ENCODE measurements at places on chromosomes 7 and 10. TPM values are rescaled to one million over a fixed set of nuclear protein-coding genes. Genes with fewer than 3 reads are reported as not detected.

Gene SPAM1
- not detected for total RNA-seq

Gene CTBP2
- 48.5 TPM for total RNA-seq

Gene UNC5B
- total RNA-seq: 22.0 TPM

Gene SPDYE16
- not detected for total RNA-seq

Gene COL17A1
- total RNA-seq: 0.74 TPM

Gene RHEB
- 47.6 TPM for total RNA-seq

Gene GBX1
- not detected for total RNA-seq

Gene PDGFA
- total RNA-seq: 24.0 TPM

Gene AHR
- total RNA-seq: 97.4 TPM

Gene CYP3A7
- total RNA-seq: 0.14 TPM

Gene MYOF
- 218 TPM for total RNA-seq

Gene GDF10
- 1.2 TPM for total RNA-seq

Gene GTF2IRD2
- 10.7 TPM for total RNA-seq

Gene METTL2B
- total RNA-seq: 30.9 TPM

Gene PRXL2A
- 4.9 TPM for total RNA-seq

Gene BHLHA15
- total RNA-seq: 0.37 TPM

Gene CNOT4
- 9.4 TPM for total RNA-seq

Gene CYP2C18
- not detected for total RNA-seq

Gene HPSE2
- total RNA-seq: under 0.01 TPM

Gene SPDYE9
- not detected for total RNA-seq

Gene GARIN1A
- 0.43 TPM for total RNA-seq

Gene ACSM6
- not detected for total RNA-seq

Gene CARD11
- 0.43 TPM for total RNA-seq
